ENCODE measurements at places on chromosomes 16 and 17.

GRCh38 chr17:81576621-81577277, 24.6 kb upstream of the FAAP100 start:
- no peak for DNase-seq

DNA sequence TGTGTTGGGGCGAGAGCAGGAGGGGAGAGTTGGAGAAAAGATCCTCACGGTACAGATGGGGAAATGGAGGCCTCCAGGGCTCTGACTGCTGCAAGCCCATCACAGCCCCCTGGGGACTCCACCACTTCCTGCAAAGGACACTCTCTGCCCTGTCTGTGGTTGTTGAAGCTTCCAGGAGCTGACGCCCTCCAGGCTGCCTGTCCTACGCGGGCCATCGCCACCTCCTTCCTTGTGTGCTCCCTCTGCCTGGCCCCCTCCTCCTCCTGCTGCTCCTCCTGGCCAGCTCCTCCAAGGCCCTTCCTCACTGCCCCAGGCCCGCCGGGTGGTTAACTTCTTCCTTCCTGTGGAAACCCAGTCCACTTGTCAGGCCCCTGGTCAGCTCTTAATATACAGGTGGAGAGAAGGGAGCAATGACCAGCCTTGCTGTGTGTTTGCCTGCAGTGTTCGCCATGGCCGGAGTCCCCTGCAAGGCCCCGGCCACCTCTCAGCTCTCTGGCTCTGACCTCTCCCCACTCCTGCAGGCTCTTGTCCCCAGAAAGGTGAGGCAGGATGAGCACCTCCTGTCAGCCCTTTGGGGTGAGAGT, 18.4 kb upstream of the STAC2 start:
- DNase-seq: no peak

DNA sequence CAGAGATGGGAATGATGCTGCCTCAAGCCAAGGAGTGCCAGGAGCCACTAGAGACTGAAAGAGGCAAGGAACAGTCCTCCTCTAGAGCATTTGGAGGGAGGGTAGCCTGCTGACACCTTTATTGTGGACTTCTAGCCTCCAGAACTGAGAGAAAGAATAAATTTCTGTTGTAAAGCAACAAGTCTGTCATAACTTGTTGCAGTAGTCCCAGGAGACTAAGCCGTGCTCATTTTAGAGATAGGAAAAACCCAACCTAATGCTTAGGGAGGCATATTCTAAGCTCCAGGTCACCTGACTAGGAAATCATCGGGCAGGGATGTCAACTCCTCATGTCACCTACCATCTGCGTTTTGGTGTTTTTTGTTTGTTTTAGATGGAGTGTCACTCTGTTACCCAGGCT, 345.4 kb upstream of the EEF2KMT start:
- no peak for DNase-seq

- DNase-seq: no peak
Observed at GRCh38 chr17:39243155-39243554, 17.4 kb upstream of the STAC2 start.

DNA sequence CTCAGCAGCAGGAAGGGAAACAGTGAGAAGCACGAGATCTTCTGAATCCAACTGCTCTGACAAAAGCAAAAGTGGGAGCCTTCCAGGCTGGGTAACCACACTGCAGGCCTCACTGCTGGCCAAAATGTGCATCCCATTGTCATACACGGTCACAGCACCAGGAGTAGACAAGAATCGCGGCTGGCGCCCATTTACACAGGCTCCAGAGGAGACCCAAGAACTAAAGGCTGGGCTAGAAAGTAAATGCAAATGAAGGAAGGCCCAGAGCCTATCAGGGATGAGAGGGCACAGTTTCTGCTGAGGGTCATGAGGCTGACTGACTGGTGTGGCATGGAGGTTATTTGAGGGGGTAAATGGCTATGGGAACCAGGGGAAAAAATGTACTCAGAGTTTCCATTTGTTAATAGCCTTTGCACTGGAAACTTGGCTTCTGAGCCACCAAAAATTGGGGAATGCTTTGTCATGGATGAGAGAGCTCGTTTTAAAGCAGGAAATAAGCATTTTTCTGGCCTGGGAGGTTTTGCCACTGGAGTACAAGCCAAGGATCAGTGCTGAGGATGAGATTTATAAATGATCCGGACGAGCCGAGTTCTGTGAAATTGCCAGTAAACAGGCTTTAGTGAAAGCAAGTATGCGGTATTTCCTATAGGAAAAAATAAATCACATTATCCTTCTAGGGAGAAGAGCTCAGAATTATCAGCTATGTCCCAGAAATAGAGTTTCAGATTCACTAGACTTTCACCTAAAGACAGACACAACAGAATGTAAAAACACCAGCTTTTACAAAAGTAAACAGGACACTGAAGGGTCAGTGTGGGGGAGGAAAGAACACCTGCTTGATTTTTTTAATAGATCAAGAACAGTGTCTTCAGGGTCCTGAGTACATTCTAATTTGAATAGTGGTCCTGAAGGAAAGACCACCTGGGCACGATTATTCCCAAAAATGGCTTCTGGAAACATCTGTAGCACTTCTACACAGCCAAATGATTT, 66.9 kb upstream of the GSG1L start:
- DNase-seq: no peak

- no peak for DNase-seq
Observed at GRCh38 chr17:34384271-34384670, 21.2 kb upstream of the CCL1 start.

DNA sequence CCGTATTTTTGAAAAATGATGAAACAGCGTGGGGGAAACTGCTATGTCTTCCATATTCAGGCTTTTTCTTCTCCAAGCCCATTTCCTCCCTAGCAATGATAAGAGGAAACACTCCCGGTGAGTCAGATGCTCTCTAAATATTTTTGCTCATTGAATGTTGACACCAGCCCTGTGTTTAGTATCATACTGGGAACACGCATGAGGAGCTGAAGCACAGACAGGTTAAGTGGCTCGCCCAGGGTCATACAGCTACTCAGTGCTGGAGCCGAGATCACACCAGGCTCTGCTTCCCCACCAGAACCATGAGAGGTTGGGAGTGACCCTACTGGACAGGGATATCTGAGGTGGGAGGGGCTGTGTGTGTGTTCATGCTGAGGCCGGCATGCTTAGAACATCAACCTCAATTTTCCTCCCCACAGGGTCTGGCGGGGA, 37.8 kb upstream of the ADGRG1 start:
- no peak for DNase-seq

DNA sequence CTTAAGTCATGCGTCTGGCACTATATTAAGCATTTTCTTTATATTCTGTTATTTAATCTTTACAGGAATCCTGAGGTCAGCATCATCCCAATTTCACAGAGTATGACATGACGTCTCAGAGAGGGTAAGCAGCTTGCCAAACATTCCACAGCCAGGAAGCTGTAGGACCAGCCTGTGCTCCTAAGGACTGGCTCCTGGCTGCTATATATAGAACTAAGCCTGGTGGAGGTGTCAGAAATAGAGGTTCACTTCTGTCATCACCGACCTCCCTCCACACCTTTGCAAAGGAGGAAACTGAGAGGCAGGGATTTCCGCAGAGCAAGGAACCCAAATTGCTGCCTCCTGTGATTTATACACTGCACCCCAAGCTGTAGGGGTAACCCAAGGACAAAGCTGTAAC, 37.9 kb upstream of the NDRG4 start:
- DNase-seq: no peak

- DNase-seq: no peak
Observed at GRCh38 chr16:4463522-4464163, 10.8 kb downstream of the NMRAL1 start.

DNA sequence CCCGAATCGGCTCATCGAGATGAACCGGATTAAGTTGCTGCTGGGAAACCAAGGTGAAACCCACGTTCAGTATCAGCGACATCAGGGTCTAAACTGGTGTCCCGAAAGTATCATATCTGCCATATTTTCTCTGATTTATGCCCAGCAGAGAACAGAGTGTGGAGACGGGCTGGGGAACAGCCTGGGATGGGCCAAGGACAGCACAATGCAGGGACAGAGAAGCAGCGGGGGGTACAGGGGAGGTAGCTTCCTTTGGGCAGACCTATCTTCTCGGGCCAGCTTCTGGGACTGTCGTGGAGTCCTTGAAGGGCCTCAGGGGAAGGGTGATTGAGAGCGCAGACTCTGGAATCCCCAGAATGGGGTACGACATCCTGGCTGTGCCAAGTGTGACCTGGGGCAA, 17.5 kb upstream of the MLKL start:
- no peak for DNase-seq

GRCh38 chr16:1133810-1134520, 18.9 kb upstream of the CACNA1H start:
- no peak for DNase-seq

DNA sequence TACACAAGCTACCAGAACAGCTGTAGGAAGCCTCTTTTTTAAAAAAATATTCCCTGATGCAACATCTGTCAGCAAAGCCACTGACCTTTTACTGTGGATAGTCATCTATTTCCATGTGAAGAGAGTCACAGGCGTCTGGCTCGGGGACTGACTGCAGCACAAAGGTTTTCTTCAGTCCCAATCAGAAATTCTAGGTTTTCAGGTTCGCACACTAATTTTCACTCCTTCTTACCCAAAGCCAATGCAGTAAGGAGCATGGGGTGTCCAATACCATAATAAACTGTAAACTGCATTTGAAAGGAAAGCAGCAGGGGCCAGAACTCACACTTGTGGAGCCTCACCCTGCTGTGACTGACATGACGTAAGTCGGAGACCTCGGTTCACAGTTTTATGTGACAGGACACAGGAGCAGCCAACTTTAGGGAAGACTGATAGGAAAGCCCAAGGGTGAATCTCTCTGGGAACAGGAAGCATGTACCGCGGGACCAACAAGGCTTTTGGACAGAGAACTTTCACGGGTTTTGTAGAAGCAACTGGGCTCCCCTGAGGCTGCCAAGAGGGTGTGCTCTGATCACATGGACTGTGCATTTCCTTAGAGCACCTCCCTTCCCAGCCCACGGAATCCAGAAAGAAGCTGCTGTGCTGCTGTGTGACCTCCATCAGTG, 9.1 kb upstream of the TMEM100 start:
- no peak for DNase-seq

GRCh38 chr16:2490190-2491105, 15.5 kb downstream of the TBC1D24 start:
- no peak for DNase-seq

GRCh38 chr16:28623172-28623711, 13.4 kb upstream of the SULT1A1 start:
- DNase-seq: peak; percentile 4

- no peak for DNase-seq
Observed at GRCh38 chr16:12885742-12886141, 15.7 kb upstream of the SHISA9 start.

GRCh38 chr17:79832218-79833109, 6.8 kb downstream of the CBX4 start:
- DNase-seq: no peak

DNA sequence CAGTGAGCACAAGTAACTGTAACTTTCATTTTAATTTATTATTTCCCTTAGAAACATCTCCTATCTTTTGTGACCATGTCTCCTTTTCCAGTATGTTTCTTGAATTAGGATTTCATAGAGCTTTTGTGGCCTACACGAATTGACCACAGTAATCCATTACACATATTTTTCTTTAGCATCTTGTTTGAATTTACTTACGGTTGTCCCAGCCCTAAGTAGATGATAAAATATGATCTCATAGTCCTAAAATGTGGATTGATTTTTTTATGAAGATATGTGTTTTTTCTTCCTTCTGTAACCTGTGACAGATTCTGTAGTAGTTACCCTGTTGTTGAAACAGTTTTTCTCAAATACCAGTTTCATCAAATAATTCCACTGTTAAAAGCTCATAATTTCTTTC, 61.5 kb downstream of the NF1 start:
- DNase-seq: no peak

DNA sequence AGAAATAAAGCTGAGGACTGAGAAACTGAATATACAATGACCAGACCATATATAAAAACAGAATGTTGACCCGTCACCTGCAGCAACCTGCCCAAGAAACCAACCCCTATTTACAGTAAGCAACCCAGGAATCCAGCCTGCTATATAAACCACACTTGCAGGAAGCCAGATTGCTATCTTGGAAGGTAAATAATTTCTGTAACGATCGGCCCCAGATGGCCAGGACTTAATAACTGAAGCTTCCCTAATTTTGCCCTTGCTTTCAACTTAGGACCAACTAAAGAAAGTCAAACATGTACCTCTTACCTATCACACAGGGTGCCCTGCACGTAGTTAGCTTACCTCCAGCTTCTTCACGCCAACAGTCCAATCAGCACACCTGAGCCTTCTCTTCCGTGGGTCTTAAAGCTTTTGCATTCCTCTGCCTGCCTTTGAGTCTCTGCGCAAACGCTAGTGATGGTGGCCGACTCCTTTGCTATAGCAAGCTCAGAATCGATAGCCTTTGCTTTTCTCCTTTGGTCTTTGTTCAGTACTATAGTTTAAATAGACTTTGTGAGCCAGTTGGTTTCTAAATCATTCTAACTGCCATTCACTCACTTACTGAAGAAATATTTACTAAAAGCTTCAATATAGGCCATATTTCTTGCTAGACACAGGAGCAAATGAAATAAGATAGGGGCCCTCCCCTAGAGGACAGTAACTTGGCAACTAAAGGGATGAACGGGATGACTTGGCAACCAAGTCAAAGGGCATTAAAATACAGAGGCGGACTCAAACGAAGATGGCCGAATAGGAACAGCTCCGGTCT, 31.3 kb downstream of the MPHOSPH6 start:
- no peak for DNase-seq

- DNase-seq: no peak
Observed at GRCh38 chr17:1006054-1006453, 9.1 kb downstream of the TIMM22 start.

DNA sequence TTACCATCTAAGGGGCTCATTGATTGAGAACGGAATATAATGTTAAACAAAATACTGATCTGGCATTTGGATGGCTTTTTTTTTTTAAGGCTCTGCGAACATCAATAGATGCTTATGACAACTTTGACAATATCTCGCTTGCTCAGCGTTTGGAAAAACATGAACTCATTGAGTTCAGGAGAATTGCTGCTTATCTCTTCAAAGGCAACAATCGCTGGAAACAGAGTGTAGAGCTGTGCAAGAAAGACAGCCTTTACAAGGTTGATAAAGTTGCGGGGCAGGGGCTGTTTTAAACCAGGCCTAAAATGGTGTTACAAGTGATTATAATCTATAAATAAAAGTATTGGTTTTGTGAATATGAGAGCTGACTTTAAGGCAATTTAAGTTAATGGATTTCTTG, 22.3 kb downstream of the PTRH2 start:
- DNase-seq: no peak
